Fibroblast of lung (primary cell): ENCODE measurements at places on chromosomes 2 and 18.

DNA sequence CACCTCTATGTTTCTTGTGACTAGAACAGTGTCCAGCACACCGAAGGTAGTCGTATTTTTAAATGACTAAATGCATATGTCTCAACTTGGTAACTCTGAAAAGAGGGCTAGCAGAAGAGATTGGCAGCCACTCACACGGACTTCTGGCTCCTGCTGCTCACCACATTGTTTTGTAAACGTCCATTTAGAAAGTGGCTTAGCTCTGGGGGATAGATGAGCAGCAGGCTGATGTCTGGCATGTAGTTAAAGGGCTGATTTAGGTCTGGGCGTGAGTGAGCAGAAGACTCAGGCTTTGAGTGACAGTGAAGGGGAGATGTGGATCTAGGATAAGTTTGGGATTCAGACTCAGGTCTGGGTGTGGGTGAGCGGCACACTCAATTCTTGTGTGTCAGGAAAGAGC is 372.9 kb upstream of the HS6ST1 start:
- no peak overlapping the region for H3K4me3 ChIP-seq
- H3K27me3 ChIP-seq: no peaks in the 10 kb centered on the region
- DNase-seq: no peak
- no peak overlapping the region for H3K27ac ChIP-seq

DNA sequence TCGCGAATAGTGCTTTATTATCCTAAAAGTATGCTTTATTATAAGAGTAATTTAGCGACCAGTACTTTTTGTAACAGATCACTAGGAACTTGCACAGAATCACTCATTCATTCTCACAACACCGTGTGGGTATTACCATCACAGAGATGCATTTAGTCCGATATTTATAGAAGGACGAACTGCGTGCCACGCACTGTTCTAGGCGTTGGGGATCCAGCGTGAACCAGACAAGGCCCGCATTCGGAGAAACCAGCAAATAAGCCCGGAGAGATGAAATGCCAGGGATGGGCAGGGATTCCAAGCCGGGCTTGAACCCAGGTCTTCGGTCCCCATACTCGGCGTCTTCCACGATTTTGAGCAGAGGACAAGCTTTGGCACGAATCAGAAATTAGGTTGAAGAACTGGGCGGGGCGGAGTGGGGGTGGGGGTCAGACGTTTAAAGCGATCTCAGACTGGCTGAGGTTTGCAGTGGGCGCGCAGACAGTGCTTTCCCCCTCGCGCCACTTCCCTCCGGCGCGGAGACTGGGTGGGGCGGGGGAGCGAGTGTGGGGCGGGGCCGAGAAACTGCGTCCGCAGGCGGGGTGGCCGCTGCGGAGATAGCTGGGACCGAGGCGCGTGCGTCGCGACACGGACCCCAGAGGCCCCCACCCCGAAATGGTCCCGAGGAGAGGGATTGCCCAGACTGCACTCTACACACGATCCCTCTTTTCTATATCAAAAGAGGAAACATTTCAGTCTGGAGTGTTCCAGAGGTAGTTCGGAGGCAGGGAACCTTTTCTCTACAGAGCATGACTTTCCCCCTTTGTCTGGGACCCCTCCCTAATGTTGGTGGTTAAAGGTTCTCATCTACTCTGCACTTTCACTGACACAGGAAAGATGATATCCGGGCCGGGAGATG is 1.1 kb upstream of the CXCR4 start:
- no peak overlapping the region for H3K4me3 ChIP-seq
- DNase-seq: no peak
- H3K27ac ChIP-seq: no peak overlapping the region
- H3K4me1 ChIP-seq: peaks cover 2% of the 10 kb centered on the region
- peaks cover 31% of the 10 kb centered on the region for H3K27me3 ChIP-seq
- no peaks in the 10 kb centered on the region for H3K36me3 ChIP-seq

- H3K4me1 ChIP-seq: no peaks in the 10 kb centered on the region
- H3K36me3 ChIP-seq: no peaks in the 10 kb centered on the region
- DNase-seq: peak; percentile 33
- no peaks in the 10 kb centered on the region for H3K27me3 ChIP-seq
Observed at GRCh38 chr2:225337183-225337582, 62.3 kb upstream of the NYAP2 start.

DNA sequence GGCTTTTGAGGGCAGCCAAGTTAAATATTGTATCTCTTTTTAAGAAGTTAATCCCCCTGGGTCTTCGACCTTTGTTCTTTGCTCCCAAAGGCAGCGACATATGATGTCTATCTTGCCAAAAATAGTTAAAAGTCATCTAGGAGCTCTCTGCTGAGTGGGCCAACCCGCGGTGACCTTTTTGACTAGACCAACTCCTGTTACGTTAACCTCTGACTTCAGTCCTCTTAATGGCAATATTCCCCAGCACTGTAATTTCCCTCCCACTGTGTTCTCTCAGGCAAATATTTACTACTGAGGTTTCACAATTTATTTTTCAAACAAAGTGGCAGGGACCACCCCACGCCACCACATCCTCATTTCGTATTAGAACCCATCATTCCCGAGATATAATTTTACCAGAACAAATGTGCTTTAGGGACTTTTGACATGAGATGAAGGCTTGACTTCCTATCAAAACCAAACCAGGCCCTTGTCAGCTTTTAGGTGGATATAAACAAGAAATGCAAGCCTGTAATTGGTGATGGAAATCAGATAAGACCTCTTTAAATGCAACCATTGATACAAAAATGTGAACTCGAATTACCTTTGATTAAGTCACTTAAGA is 764.7 kb downstream of the SATB2 start:
- H3K36me3 ChIP-seq: no peaks in the 10 kb centered on the region
- no peak overlapping the region for H3K4me3 ChIP-seq
- H3K27ac ChIP-seq: no peak overlapping the region
- H3K27me3 ChIP-seq: no peaks in the 10 kb centered on the region

- H3K36me3 ChIP-seq: no peaks in the 10 kb centered on the region
- H3K27ac ChIP-seq: no peak overlapping the region
- H3K27me3 ChIP-seq: no peaks in the 10 kb centered on the region
- no peak overlapping the region for H3K4me3 ChIP-seq
Observed at GRCh38 chr2:233698740-233699139, 6.0 kb downstream of the UGT1A6 start.

DNA sequence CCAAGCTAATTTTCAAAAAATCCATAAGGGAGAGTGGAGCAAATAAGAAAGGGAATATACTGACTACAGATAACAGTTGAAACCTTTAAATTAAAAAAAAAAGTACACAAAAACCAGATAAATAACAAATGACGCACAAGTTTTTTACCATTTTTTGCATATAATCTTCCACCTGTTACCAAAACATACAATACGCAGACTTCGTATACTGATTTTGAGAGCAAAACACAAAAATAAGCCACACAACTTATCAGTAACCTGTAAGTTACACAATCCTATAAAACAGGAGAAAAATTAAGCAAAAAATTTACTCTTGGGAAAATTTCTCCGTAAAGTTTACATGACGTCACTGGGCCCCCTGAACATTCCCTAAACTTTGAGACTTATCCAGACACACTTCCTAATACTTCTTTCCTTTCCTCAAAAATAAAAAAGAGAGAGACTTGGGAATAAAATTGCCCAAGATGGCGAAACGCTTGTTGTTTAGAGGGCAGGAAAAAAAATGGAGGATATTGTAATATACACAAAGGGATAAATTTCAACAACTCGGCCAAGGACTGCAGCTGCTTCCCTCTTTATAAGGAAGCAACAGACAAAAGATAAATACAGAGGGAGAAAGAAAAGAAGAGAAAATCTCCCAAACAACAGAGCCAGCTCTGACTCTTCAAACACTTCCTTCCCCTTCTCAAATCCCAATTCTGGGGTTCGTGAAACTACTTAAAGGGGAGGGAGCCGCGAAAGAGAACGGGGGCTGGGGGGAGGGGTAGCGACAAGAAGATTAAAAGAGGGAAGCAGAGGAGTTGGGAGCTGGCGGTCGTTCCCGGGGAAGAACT is 1.6 kb downstream of the BAZ2B start:
- H3K27me3 ChIP-seq: no peaks in the 10 kb centered on the region
- peak overlapping the region; percentile 87 for H3K27ac ChIP-seq
- H3K4me1 ChIP-seq: no peaks in the 10 kb centered on the region
- H3K4me3 ChIP-seq: peak overlapping the region; percentile 61

DNA sequence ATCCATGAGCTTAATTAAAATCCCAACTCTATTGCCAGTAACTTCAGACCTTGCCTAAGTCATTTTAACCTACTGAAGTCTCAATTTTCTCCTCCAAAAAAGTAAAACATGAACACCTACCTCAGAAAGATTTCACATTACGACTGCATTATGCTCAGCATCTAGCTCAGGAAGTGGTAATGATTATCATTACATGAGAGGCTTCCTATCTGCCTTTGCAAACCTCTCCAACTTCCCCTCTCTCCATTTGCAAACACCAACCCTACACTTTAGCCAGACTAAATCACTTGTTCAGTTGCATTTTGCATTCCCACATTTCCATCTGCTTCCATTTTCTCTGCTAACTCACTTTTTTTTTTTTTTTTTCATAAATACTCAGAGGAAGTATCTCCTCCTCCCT is 6.8 kb downstream of the SLC38A11 start:
- DNase-seq: no peak
- no peaks in the 10 kb centered on the region for H3K4me1 ChIP-seq
- H3K4me3 ChIP-seq: no peak overlapping the region
- H3K27ac ChIP-seq: no peak overlapping the region

- H3K4me3 ChIP-seq: no peak overlapping the region
- H3K4me1 ChIP-seq: no peaks in the 10 kb centered on the region
Observed at GRCh38 chr18:54035927-54036326, 188.5 kb downstream of the MBD2 start.

- H3K4me1 ChIP-seq: no peaks in the 10 kb centered on the region
- H3K27me3 ChIP-seq: no peaks in the 10 kb centered on the region
- H3K36me3 ChIP-seq: no peaks in the 10 kb centered on the region
Observed at GRCh38 chr2:99827296-99827999, 314.9 kb downstream of the AFF3 start.

DNA sequence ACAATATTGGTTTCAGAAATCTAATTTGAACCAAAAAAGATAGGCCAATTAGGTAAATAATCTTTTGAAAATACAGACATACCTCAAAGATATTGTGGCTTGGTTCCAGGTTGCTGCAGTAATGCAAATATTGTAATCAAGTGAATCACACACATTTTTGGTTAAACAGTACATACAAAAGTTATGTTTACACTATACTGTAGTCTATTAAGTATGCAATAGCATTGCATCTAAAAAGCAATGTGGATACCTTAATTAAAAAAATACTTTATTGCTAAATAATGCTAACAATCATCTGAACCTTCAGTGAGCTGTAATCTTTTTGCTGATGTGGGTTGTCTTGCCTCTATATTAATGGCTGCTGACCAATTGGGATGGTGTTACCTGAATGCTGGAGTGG is 67.3 kb downstream of the KYNU start:
- H3K27ac ChIP-seq: no peak overlapping the region
- DNase-seq: peak; percentile 6
- no peak overlapping the region for H3K4me3 ChIP-seq
- H3K27me3 ChIP-seq: no peaks in the 10 kb centered on the region
- H3K36me3 ChIP-seq: no peaks in the 10 kb centered on the region
- H3K4me1 ChIP-seq: no peaks in the 10 kb centered on the region

DNA sequence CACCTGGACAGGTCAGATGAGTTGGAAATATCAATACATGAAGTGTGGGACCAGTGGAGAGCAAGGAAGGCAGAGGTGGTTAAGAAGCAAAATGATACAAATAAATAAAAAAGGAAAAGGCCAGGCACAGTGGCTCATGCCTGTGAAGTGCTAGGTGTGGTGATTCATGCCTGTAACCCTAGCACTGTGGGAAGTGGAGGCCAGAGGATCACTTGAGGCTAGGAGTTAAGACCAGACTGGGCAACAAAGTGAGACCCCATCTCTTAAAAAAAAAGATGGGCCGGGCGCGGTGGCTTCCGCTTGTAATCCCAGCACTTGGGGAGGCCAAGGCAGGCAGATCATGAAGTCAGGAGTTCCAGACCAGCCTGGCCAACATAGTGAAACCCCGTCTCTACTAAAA is 2.9 kb downstream of the STON1 start:
- no peaks in the 10 kb centered on the region for H3K27me3 ChIP-seq
- DNase-seq: peak; percentile 28

DNA sequence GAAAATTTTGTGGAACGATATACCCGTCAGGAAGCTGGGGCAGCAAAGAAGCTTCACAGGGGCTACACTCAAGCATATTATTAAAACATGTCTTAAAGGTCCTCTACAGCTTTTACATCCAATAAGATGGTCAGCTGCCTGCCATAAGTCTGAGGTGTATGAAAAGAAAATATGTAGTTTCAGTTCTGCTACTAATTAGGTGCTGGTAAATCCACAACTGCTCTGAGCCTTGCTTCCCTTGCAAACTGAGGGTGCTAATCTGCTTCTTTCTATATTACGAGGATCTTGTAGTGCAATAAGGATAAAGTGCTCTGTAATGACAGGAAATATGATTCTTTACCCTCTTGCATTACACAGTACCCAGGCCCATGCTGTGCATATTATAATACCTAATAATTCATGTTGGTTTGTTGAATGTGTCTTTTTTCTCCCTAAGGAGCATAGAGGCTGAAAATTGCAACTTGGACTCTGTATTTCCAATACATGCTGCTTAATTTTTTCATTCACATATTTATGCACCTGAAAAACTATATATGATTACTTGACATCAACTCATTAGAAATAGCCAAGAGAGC is 14.5 kb upstream of the SLC8A1 start:
- no peak overlapping the region for H3K27ac ChIP-seq
- H3K36me3 ChIP-seq: no peaks in the 10 kb centered on the region
- no peaks in the 10 kb centered on the region for H3K4me1 ChIP-seq

DNA sequence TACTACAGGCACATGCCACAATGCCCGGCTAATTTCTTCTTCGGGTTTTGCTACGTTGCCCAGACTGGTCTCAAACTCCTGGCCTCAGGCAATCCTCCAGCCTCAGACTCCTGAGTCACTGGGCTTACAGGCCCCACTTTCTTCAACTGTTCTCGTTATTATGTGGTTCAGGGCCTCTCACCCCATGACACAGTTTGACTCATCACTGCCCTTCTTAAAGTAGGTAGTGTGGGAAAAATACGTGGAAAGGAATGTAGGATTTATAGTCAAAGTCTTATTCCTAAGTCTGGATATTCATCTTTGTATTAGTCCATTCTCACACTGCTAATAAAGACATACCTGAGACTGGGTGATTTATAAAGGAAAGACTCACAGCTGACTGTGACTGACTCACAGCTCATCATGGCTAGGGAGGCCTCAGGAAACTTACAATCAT is 19.4 kb downstream of the CENPA start:
- peak; percentile 57 for DNase-seq
- H3K4me1 ChIP-seq: no peaks in the 10 kb centered on the region
- no peak overlapping the region for H3K27ac ChIP-seq

DNA sequence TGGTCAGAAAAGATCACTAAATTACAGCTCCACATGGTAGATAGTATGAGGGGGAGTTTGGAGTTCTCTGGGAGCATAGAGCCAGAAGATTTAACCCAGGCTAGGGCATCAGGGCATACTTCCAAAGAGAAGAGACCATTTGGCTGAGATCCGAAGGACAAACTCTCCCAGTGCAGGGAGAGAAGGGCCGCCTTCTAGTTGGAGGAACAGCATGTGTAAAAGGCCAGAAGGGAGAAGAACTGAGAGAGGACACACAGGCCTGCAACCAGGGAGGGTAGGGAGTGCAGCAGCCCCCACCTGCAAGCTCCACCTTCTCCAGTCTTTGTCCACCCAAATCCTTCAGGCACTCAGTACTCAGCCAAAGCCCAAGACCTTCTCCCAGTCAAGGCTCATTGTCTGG is 182.0 kb downstream of the GFPT1 start:
- H3K36me3 ChIP-seq: no peaks in the 10 kb centered on the region
- no peak for DNase-seq
- H3K27ac ChIP-seq: no peak overlapping the region
- H3K4me3 ChIP-seq: no peak overlapping the region
- H3K4me1 ChIP-seq: peaks cover 5% of the 10 kb centered on the region
